Cortex of kidney (tissue), 1 donor: ENCODE measurements at places on chromosomes 6 and 20.

DNA sequence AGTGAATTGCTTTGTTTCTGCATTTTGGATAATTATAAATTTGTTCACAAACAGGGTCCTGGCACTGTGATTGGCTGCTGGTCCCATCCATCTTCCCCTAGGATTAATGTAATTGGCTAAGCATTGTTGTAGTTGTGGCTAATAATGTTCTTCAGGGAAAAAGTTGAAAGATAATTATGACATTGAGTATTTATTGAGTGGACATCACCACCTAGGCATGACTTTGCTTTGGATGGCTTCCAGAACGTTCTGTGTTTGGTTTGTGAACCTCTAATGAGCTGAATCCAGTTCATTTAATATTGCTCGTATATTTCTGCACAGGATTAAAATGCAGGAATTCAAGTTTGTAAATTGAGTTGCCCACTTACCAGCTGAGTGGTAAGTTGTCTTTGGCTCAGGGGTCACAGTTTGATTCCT, 55.1 kb downstream of the ARID1B start:
- DNase-seq = no peak

DNA sequence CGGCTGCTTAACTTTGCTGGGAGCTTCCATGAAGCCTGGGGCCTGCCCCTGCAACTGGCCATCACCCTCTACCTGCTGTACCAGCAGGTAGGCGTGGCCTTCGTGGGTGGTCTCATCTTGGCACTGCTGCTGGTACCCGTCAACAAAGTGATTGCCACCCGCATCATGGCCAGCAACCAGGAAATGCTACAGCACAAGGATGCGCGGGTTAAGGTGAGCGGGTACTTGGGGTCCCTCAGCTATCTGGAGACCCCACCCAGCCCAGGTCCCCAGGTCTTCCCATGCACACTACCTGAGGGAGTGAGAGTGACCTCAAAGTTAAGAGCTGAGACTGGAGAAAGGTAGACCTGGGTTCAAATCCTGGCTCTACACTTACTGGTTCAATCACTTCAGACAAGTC, 5.8 kb downstream of the ABCC10 start:
- DNase-seq = no peak

DNA sequence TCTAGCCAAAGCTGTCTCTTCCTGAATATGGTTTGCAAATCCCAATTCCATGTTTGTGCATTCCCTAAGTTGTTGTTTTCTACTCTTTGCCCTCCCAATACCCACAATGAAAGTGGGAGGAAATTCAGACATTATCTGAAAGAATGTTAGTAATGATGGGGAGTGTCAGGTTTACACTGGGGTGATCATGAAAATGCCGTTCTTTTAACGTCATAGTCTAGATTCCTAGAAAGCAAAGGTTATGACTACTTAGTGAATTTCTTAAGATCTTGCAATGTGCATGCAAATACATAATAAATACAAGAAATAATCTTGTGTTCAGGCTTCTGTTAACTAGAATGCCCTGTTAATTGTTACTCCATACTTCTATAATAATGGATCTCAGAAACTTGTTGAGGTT, 101.0 kb downstream of the LCA5 start:
- no peak for DNase-seq

DNA sequence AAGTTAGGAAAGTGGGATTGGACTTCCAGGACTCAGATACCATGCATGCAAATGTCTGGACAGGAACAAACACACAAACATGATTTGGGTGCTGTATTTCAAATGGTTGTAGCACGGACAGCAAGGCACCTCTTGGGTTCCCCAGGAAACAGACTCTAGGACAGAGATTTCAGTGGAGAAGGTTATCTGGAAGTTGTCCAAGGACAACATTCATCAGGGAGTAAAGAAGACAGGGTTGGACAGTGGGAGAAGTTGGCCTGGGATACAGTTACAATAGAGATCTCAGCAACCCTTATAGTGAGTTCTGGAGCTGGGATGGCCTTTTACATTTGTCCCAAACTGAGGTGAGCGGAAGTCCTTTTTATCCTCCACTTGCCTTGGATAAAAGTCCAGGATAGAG, 19.8 kb upstream of the TINAG start:
- no peak for DNase-seq

- no peak for DNase-seq
Measured at GRCh38 chr6:32151863-32152768, at the start of gene PRRT1. TSS of gene PRRT1 (minus strand) at chr6:32151939. CDS start at chr6:32151827, 112 bp downstream.

- no peak for DNase-seq
Measured at GRCh38 chr6:164099269-164099865, 684.8 kb downstream of the QKI start.

DNA sequence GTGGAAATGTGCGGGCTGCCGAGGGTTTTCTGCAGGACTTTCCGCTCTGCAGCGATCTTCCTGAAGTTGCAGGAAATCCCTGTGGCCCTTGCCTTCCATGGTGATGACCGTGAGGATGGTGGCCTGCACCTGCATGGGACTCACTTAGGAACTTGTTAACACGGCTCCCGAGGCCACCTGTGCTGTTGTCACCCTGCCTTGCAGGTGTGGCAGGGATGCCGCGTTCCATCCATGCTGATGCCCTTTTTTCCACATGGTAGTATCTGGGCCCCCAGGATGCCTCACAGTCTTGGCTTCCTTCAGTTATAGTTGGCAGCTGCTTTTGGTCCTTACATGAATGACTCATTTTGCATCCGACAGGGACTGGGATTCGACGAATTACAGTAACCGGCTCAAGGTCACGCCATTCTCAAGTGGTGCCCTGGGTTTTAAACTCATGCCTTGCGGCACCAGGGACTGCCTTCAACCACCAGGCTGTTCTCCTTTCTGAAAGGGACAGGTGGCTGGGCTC, 37.2 kb downstream of the SYNJ2 start:
- DNase-seq = no peak

- no peak for DNase-seq
Measured at GRCh38 chr20:43925215-43925614, 10.6 kb downstream of the TOX2 start.

- DNase-seq = no peak
Measured at GRCh38 chr6:129501740-129502660, 208.0 kb downstream of the ARHGAP18 start.

DNA sequence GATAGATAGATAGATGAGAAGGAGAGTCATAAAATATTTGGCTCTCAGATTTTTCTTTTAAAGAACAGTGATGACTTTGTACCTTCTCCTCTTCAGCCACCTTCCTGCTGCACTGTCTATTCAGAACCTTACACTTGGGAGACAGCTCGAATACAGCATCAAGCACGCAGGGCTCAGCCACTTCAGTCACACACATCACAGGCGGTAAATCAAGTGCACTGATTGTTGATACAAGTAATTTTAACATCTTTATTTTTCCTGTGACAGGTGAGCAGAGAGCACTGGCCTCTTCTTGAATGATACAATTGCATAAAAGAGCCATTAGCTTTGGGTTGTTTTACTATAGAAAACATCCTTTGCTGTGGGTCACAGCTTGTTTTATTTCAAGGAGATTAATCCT, 1118.5 kb upstream of the EYS start:
- no peak for DNase-seq

DNA sequence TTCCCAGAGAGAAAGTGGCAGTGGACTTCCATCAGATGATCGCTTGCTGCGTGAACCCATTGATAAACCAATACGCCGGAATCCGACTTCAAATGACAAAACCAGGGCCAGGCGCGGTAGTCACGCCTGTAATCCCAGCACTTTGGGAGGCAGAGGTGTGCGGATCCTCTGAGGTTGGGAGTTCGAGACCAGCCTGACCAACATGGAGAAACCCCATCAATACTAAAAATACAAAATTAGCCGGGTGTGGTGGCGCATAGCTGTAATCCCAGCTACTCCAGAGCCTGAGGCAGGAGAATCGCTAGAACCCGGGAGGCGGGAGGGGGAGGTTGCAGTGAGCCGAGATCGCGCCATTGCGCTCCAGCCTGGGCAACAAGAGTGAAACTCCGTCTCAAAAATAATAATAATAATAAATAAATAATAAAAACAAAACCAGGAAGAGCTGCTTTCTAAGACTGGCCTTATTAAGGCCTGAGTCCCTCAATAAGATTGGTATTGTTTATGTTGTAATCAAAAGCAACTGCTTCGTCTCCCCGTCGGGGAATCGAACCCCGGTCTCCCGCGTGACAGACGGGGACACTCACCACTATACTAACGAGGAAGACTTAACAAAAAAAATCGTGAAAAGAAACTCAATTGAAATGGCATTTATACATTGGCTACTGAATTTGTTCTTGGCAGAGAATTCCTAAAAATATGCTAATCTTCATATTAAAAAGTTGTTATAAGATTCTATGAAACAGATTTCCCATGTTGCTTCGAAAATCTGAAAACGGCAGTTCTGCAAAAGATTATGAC, 110.2 kb upstream of the ZNF184 start:
- DNase-seq = no peak

DNA sequence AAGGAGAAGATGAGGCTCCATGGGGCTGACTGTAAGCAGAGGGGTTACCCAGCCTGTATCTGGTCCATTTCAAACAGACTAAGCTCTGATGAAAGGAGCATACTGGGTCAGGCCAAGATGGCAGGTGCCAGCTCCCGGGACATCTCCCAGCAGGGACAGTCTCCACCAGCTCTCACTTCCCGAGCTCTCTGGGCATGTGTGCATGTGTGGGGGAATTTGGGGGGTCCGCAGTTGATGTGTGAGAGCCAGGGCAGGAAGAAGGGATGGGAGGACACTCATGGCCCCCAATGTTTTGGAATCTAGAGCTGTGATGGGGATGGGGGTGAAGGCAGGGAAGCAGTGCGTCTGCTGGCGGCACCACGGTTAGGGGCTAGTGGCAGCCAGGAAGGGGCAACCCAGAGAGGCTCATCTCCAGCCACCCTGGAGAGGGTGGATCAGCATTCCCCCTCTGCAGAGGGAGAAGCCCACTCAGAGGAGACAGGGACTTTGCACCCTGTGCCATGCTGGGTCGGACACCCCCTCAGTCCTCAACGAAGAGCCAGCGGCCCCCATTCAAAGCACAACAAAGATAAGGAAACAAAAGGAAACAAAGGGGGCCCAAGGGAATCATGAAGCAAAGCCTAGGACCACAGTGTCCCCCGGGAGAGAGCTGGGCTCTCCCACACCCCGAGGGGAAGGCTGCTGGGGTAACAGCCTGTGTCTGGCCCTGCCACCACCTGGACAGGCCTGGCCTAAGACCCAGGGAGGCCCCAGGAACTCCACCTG, 52.4 kb downstream of the DSTN start:
- DNase-seq = no peak

- no peak for DNase-seq
Measured at GRCh38 chr6:159766906-159767305, 5.1 kb downstream of the ACAT2 start.

GRCh38 chr6:55250400-55250799, 76.1 kb downstream of the HCRTR2 start:
- no peak for DNase-seq

- no peak for DNase-seq
Measured at GRCh38 chr6:53864781-53865180, 70.0 kb downstream of the LRRC1 start.

DNA sequence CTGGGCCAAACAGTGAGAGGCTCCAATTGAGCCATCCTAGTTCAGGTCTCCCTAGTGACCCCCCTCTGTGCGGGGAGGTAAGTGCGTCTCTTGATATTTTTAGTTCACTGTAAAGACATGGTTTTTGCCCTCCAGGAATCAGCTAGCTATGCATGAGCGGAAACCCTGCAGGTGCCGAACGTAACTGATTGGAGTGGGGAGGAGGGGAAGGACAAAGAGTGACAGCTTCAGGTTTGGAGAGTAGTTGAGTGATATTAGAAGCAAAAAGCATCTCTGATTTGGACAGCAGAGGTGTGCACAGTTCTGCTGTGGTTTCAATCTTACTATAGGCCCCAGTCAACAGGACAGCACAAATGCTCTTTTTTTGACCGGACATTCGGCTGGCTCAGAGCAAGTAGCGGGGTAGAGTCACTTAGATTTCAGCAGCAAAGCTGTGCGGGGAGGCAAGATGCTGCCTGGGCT, 31.8 kb downstream of the TBC1D7 start:
- DNase-seq = no peak

- no peak for DNase-seq
Measured at GRCh38 chr6:147560670-147561069, 52.2 kb downstream of the SAMD5 start.

- no peak for DNase-seq
Measured at GRCh38 chr6:62516291-62517141, 230.5 kb upstream of the KHDRBS2 start.

DNA sequence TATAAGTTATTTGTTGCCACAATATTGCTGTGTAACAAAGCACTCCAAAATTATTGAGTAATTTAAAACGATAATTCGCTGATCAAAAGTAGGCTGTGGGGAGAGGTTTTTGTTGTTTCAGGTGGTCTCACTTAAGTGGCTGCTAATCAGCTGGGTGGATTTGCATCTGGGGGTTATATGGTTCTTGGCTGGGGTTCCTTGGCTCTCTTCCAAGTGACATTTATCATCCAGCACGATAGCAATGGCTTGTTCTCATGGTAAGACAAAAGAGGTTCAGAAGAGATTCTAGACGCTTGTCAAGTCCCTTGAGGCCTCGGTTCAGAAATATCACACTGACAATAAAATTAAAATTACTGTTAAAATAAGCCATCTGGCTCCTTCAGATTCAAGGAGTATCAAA, 1648.8 kb downstream of the GRIK2 start:
- DNase-seq = no peak

DNA sequence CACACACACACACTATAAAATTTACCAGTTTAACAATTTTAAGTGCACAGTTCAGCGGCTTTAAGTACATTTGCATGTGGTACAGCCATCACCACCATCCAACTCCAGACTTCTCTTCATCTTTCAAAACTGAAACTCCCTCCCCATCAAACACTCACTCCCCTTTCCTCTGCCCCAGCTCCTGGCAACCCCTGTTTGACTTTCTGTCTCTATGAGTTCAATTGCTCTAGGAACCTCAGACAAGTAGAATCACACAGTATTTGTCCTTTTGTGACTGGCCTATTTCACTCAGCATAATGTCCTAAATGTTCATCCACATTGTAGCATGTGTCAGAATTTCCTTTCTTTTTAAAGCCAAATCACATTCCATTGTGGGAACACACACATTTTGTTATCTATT, 302.8 kb upstream of the FOXQ1 start:
- DNase-seq = no peak

DNA sequence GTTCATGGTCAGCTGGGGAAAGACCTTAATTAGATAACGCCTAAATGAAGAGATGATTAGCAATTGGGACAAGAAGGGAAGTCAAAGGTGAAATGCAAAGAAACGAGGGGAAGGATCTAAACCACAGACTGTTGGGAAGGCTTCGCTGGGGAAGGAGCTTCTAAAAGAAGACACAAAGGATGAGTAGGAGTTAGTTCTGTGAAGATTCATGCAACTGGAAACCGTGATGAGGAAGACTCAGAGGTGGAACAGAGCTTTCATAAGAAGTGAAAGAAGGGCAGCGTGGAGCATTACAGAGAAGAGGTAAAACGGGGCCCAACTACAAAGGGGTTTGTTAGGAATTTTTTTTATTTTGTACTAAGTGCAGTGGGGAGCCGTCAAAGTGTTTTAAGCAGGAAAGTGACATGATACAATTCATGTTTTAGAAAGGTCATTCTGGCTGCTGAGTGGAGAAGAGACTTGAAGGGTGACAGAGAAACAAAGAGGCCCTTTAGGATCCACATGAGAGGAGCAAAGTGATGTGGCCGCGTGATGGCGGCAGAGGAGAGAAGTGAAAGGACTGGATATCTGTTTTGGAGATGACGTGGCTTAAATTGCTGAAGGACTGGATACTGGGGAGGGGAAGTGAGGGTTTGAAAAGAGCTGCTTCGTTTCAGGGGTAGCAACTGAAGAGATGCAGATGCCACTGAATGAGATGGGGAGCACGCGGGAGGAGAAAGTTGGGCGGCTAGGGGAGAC, 33.6 kb downstream of the TTI1 start:
- no peak for DNase-seq
